ELR (cell line): ENCODE measurements at places on chromosomes 16 and 17.

- DNase-seq = peak; percentile 88
Observed at GRCh38 chr17:66200685-66201092, 8.8 kb upstream of the CEP112 start.

DNA sequence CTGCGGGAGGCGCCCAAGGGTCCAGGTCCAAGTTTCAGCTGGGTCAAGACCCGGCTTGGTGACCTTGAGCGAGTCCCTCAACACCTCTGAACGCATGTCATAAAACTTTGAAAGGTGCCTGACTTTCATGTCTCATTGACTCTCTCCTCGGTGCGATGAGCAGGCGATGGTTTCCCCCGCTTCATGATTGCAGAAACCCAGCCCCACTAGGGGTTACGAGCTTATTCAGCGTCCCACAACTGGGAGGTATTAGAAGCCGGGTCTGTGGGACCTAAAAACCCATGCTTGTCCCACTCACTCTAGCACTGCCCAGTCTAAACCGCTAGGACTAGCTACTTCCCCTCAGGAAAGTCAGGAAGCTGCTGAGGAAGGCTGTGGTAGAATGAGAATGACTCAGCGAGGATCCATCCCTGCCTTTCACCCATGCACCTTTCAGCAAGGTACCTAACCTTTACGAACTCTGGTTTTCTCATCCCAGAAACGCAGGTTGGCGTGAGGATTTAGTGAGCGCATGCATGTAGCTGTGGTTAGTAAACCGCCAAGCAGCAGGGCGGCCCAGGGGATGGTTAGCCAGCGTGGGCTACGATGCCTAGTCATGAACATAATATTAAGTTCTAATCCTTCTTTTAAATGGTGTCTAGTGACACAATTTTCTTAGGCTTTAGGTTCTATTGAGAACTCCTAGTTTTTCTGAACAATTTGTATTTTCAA, 26.2 kb upstream of the RFFL start:
- peak; percentile 87 for DNase-seq

- no peak for DNase-seq
Observed at GRCh38 chr16:1817716-1818115, 8.9 kb downstream of the HAGH start.

- DNase-seq = no peak
Observed at GRCh38 chr16:13153696-13154095, 252.3 kb downstream of the SHISA9 start.

- DNase-seq = no peak
Observed at GRCh38 chr16:17412221-17412620, 58.5 kb downstream of the XYLT1 start.

DNA sequence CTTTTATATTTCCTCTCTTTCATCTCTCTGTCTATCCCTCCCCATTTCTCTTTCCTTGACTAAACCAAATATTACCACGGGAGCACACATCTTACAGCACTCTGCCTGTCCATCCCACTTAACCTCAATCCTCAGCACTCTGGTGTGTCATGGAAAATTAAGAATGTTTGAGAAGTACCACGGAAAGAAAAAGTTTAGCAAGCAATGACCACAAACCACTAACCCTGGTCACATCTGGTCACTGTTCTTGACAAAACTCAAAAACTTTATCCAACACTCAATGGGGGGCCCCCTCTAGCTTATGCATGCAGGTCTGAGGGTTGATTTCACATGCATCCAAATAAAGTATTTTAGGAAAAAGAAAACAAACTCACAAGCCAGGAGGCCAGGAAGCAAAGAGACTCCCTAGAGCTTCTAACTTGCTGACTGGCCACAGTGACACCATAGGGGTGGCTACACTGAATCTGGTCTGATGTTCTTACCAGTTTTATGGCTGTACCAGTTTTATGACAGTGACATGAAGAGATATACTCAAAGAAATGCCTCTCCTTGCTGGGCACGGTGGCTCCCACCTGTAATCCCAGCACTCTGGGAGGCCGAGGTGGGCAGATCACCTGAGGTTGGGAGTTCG, 229.2 kb downstream of the STX8 start:
- peak; percentile 9 for DNase-seq

GRCh38 chr17:16304830-16305229, 48.4 kb downstream of the CENPV start:
- DNase-seq = peak; percentile 57

- no peak for DNase-seq
Observed at GRCh38 chr16:24826096-24826690, 19.6 kb upstream of the SLC5A11 start.

- DNase-seq = peak; percentile 90
Observed at GRCh38 chr17:1365445-1366039, 34.5 kb downstream of the YWHAE start.

DNA sequence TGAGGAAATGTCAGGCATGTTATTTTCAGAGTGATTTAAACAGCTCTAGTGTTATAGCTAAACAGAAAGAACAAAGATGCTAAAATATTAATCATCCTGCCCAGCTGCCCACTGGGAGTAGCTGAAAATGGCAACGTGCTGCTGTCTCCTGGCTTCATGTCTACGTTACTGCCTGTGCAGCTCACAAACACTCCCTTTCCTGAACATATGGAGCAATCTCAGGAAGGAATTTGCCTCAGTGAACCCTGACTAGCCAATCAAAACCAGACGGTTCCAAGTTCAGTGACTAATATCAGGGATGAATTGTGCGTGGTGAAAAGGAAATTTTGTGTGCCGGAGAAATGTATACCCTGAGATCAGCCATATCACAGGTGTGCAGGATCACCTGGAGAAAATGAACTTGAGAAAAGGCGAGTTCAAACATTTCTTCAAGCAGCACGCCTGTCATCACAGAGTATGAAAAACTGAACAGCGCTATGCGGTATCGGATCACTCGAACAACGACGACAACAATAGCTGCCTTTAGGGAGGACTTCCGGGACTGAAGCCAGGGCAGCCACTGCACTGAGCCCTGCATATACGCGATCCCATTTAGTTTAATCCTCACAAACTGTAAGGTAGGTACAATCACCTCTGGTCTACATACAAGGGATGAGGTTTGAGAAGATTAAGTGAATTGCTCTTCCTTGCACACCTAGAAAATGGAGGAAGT, 110.3 kb downstream of the STX8 start:
- DNase-seq = peak; percentile 7

GRCh38 chr16:72073560-72074230, 10.7 kb downstream of the HPR start:
- no peak for DNase-seq

DNA sequence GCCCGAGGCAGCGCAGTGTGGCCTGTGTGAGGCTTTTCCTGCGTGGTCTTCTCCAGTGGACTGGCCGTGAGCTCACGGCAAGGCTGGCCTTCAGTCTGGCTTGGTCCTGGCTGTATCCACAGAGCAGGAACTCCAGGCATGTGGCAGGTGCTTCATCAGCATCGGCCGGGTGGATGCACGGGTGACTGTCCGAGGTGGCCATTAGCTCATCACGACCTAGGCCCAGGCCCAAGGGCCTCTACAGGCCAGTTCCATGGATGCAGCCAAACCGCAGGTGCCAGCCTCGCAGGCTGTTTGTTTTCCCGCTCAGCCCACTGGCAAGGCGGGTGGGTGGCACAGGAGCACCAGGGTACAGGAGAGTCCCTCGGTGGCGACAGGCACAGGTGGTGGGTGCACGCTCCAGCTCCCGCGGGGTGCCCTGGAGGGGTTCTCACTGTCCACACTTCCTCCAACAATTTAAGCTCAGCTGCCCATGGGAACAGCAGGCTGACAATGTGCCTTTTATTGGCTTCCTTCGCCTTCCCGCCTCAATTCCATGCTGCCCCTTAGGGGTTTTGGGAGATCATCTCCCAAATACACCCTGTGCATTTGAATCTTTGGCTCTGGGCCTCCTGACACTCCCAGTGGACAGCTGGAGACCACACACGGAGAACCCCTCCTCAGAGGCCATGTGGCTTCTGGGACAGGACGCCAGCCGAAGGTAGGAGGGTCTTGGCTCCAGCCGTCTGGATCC, 33.0 kb downstream of the ENGASE start:
- DNase-seq = no peak

DNA sequence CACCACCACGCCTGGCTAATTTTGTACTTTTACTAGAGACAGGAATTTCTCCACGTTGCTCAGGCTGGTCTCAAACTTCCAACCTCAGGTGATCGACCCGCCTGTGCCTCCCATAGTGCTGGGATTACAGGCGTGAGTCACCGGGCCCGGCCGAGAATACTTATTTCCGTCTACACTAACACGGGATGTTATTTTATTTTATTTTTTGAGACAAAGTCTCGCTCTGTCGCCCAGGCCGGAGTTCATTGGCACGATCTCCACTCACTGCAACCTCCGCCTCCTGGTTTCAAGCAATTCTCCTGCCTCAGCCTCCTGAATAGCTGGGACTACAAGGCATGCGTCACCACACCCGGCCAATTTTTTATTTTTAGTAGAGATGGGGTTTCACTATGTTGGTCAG, 9.5 kb upstream of the PDXDC1 start:
- no peak for DNase-seq

GRCh38 chr16:17629936-17630335, 159.2 kb upstream of the XYLT1 start:
- DNase-seq = no peak

- DNase-seq = no peak
Observed at GRCh38 chr16:23229714-23230113, 47.2 kb downstream of the SCNN1G start.

GRCh38 chr17:13005530-13005929, 12.3 kb downstream of the ELAC2 start:
- no peak for DNase-seq

DNA sequence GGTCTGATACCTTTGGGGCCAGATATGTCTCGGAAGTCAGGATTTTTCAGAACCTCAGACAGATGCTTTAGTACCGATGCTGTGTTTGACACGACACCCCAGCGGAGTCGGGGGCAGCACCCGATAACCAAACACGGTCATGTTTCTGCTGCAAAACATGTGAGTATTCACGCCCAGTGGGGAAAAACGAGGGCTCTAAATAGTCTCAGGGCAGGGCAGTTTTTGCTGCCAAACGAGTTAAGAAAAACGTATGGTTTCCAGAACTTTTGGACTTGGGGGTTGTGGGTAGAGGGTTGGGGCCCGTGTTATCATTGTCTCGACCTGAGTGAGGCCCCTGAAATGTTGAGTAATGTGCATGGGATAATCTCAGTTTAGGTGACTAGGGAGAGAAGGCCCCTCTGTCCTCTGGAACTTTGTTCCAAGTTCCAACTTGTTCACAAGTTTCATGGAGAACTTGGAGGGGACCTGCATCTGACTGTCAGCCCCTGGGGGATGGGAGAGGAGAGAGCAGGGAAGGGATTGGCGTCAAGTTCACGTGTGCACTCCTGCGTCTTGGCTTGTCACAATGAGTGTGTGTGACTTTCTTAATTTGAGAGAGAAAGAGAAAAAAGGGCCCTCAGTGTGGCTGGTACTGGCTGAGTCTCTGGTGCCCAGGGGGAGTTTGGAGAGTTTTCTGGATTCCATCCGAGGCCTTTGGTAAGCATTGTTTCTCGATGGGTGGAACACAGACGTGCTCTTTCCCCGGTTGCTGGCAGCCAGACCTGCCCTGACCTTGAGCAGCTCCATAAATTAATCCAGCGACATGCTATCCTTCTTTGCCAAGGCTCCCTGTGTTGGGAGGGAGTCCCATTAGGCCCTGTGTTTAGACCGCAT, 83.9 kb upstream of the CIBAR2 start:
- no peak for DNase-seq

DNA sequence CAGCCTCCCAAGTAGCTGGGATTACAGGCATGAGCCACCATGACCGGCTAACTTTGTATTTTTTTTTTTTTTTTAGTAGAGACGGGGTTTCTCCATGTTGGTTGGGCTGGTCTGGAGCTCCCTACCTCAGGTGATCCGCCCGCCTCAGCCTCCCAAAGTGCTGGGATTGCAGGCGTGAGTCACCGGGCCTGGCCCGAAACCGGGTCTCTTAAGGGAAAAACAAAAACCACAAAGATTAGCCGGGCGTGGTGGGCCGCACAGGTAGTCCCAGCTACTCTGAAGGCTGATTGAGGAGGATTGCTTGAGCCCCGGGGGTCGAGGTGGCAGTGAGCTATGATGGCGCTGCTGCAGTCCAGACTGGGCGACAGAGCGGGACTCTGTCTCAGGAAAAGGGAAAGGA, 19.9 kb upstream of the RBL2 start:
- DNase-seq = no peak

DNA sequence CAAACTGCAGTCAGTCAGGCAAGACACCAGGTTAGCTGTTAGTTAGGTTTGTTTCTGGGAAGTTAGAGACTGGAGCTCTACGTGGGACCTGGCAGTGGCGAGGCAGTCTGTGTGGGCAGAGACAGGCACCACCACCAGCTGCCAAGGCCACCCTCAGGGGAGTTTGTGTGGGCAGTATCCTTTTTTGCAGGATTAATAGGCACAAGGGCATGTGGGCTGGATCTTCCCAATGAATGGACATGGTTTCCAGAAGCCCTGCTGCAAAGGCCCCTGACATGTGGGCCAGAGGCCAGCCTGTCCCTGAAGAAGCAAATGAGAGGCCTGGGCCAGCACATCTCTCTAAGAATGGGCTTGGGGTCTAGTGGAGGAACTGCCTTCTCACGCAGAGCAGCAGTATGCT, 19.2 kb upstream of the SREBF1 start:
- no peak for DNase-seq

GRCh38 chr16:28297784-28298510, 5.6 kb downstream of the SBK1 start:
- no peak for DNase-seq

GRCh38 chr16:6122401-6122800, 1024.8 kb upstream of the EEF2KMT start:
- no peak for DNase-seq

- DNase-seq = peak; percentile 48
Observed at GRCh38 chr17:29625037-29625750, 2.5 kb upstream of the CORO6 start.

- DNase-seq = no peak
Observed at GRCh38 chr16:6362321-6362720, 970.3 kb upstream of the RBFOX1 start.

- peak; percentile 66 for DNase-seq
Observed at GRCh38 chr16:83952587-83952939, 477 bp upstream of the OSGIN1 start.

DNA sequence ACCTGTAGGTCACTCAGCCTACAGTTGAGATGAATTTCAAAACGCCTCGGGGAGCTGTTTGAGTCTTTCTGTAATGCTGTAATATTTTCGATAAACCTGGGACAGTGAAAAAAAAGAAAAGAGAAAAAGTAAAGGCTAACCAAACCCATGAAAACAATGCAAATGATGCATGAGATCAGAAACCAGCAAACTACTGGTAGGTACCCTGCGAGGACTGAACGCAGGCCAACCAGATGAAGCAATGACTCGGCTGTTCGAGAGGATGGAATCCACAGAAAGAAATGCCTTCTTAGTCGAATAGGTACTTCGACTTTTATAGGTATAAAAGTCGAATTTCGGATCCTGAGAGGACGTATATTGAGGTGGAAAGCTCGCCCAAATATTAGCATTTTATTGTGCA, 509 bp upstream of the ATAD5 start:
- DNase-seq = peak; percentile 27

DNA sequence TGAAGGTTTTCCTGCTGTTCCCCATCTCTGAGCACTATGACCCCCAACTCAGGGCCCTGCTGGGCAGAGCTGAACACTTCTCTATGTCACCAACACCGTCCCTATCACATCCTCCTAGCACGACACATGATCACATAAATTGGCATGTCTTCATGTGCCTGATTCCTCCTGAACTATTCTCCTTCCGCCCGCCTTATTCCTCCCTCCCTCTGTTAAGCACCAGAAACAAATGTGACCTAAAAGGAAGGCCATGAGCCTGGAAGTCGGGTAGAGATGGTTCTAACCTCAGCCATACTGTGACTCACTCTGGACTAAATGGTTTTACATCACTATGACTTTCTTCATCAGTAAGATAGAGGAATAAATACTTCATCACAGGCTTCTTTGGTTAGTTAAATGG, 80.8 kb upstream of the DYNLRB2 start:
- DNase-seq = peak; percentile 1
